ENCODE measurements at places on chromosomes 3 and 15.

DNA sequence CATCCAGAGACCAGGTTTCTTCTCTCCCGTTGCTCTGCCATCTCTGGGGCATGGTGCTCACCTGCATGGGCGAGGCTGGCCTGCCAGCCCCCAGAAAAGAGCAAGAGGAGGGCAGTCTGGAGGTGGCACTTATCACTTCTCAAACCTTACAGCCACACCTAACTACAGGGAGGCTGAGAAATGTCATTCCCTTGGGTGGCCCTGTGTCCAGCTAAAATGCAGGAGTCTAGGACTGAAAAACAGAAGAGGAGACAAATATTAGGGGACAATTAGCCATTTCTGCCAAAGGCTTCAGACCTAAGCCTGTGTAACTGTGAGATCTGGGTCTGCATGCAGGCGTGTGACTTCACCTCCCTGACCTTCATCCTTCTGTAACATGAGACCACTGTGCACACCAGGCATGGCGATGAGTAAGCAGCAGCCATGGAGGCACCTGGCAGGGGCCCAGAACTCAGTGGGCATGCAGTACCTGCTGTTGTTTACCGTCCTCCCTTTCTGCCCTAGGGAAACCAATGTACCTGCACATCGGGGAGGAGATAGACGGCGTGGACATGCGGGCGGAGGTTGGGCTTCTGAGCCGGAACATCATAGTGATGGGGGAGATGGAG lies 83.4 kb downstream of the MESD start:
- no peak for DNase-seq

GRCh38 chr3:158733656-158734055 lies 1.4 kb upstream of the RARRES1 start:
- no peak for DNase-seq

GRCh38 chr3:50255251-50255615 lies 13.7 kb upstream of the SEMA3B start:
- DNase-seq = no peak

DNA sequence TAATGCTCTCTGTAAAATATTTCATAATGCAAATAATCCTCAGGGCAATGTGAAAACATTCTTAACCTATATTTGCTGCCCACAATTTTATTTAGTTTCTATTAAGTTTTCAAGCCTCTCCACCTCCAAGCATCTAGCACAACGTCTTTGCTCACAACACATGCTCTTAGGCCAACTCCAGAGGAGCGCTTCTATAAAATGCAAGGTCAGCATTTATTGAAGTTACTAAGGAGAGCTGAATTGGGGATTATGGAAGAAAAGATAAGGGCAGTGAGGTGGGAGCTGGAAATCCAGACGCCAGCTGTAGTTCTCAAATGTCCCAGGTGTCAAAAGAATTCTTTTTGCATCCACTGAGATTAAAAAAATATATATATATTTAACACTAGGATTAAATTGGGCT lies 996 bp downstream of the RABL3 start:
- no peak for DNase-seq

DNA sequence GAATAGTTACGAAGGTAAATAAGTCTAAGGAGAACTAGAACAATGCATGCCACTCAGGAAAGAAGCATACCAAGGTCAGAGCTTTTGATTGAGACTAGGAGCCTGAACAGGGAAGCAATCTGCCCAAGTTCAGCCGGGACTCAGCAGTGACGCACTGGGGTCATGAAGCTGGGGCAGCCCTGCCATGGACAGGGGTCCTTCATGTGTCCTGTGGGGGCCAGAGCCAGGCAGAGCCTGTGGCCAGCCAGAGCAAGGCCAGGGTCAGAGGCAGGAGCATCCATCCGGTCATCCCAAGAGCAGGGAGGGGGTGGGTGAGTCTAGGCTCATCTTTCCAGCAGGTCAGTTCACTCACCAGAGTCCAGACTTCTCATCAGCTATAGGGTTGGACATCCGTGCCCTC lies 47.9 kb downstream of the FGD5 start:
- no peak for DNase-seq

DNA sequence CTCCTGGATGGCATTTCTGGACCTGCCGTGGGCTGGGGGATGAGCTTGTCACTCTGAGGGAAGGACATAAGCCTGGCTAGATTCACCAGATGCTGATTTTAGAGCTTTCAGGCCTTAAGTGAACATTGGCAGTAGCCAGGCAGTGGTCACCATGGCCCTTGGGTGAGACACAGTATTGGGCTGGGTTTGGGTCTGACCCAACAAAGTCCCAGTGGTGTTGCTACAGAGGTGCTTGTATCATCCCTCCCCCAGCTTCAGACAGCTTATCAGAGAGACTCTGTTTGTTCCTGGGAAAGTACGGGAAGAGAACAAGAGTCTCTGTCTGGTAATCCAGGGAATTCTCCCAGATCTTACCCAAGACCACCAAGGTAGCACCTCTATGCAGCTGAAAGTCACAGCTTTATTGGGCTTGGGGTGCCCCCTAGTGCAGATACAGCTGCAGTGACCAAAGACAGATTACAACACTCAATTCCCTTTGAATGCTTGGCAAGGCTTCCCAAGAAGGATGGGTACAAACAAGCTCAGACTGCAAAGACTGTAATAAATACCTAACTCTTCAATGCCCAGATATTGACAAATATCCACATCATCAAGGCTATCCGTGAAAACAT lies 9.8 kb upstream of the RUVBL1 start:
- DNase-seq = no peak

DNA sequence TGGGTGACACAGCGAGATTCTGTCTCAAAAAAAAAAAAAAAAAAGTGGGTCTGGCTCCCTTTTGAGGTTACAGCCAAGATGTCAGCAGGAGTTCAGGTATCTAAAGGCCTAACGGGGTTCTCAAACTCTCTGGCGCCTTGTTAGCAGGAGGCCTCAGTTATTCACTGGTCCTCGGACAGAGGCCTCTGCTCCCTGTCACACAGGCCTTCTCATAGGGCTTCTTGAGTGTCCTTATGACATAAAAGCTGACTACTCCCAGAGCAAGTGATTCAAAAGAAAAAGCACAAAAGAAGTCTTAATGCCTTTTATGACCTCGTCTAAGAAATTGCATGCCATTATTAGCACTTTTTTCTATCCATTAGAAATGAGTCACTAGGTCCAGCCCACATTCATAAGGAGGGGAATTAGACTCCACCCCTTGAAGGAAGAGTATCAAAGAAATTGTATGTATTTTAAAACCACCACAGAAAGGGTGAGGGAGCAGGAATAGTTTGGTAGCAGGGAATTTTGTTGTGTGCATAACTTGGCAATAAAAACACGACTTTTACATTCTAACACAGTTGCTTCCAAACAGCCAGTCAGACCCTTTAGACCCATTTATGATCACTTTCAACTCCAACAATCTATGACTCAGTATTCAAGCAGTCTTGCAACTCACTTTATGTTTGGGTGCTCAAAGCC lies 90.3 kb downstream of the MEX3B start:
- DNase-seq = no peak

GRCh38 chr3:14434498-14435151 lies 32.2 kb downstream of the SLC6A6 start:
- peak; percentile 26 for DNase-seq

DNA sequence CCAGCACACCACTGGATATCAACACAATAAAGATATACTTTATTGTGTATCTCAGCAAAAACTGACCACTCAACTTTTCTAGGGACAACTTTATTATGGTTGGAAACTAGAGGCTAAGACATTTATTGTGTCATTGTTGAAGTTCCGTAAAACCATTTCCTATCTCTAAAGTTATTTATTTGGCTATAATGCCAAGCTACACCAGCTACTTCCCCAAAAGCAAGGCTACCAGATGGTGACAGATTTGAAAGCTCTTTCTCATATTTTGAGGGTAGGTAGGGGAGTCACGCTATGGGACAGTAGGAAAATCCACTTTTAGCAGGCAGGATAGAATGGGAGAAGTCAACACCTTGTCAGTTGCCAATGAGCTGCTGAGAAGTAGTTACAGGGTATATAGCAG lies 834.6 kb upstream of the CFAP20DC start:
- DNase-seq = no peak

DNA sequence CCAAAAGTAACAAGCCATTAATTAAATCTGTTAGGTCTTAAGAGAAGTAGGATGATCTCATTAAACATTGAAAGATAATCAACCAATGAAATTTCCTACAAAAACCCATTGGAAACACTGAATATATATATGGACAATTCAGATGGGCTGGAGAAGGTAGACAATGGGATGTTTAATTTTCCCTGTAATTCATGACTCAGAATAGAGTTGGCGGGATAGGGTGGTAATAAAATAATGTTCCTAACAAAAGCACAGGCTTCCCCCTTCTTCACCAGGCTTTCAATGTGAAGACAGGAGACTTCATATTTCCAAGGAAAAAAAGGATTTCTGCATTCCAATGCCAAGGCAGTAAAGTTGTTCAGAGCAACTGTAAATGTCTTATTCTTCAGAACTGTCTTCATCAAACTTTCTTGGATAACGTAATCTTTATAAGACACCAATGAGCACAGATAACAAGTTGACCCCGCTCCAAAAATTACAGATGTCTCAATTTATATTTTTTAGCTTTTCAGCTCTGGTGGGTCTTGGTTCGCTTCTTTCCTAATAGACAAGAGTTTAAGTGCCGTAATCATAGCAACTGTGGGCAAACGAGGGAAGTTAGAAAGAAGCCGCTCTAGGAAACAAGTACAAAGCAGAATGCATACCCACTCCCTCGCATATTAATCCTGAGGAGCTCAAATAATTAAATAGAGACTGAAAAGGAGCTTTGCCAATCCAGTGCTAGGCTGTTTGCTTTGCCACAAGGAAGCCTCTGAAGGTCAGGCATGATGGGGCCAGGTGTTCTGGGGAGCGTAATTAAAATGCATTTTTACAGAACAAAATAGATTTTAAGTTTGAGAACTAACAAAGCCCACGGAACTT lies 377.0 kb downstream of the FOXP1 start:
- no peak for DNase-seq

- DNase-seq = no peak
Observed at GRCh38 chr3:106740116-106740515, 637.1 kb upstream of the CCDC54 start.

- DNase-seq = no peak
Observed at GRCh38 chr15:45157974-45158373, 28.2 kb downstream of the DUOX1 start.

DNA sequence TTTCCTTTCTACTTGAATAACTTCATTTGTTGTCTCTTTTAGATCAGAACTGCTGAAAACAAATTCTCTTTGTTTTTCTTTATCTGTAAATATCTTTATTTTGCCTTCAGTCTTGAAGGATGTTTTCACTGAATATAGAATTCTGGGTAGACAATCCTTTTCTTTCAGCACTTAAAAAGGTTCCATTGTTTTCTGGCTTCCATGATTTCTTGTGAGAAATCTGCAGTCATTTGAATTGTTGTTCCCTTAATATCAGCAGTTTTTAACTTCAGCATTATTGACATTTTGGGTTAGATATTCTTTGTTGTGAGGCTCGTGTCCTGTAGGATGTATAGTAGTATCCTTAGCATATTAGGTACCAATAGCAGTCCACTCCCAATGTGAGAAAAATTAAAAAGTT lies 65.8 kb downstream of the SV2B start:
- no peak for DNase-seq

- DNase-seq = peak; percentile 23
Observed at GRCh38 chr15:91627473-91628278, 225.8 kb upstream of the SLCO3A1 start.

DNA sequence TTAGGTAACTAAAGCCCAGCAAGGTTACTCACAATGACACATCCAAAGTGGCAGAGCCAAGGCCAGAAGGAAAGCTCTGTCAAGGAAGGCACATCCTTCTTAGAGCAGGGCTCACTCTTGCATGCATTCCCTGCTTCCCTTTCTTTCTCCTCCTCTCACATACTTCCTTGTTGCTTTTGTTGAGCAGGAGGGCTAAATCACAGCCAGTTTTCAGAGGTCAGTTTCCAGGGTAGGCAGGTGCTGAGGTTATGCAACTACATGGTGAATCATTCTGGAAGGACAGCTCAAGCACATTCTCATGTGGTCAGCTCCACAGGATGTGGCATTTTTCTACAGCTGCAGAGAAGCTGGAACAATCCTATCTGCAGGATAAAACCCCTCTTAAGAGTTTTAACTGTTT lies 275.6 kb downstream of the ZNF621 start:
- no peak for DNase-seq

DNA sequence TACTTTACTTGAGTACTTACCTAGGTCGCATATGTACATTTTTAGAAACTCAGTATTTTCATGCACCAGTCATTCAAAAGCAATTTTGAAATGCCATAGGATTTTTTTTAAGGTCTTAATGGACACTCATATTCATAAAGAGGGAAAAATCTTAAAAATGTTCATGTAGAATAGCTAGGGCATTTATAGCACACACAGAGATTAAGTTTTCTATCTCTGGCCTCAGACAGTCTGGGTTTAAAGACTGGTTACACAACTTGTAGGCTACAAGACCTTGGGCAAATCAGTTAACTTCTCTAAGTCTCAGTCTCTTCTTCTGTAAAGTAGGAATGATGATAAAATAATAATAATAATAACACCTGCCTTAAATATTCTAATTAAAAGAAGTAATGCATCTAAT lies 48.5 kb upstream of the UBP1 start:
- no peak for DNase-seq

DNA sequence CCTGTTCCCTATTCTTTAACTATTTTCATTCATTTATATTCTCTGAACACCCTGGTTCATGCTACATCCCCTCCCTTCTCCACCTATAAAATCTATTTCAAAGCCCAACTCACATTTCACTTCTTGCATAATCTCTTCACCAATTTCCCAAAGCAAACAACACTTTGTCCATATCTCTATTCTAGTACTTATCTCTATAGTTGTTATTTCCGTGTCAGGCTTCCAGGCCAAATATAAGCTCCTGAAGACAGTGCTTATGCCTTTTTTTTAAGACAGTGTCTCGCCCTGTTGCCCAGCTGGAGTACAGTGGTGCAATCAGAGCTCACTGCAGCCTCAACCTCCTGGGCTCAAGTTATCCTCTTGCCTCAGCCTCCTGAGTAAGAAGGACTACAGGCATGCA lies 43.6 kb downstream of the DNAH12 start:
- no peak for DNase-seq
